NCI-H748 treated with DMSO at 0.1 percent for 48 hours (cell line): ENCODE measurements at places on chromosomes 11 and 22.

- DNase-seq: no peak
Observed at GRCh38 chr22:50012211-50013181, at the start of gene IL17REL. Gene IL17REL (minus strand): TSS chr22:50012765. CDS start chr22:50012646, 119 bp downstream.

DNA sequence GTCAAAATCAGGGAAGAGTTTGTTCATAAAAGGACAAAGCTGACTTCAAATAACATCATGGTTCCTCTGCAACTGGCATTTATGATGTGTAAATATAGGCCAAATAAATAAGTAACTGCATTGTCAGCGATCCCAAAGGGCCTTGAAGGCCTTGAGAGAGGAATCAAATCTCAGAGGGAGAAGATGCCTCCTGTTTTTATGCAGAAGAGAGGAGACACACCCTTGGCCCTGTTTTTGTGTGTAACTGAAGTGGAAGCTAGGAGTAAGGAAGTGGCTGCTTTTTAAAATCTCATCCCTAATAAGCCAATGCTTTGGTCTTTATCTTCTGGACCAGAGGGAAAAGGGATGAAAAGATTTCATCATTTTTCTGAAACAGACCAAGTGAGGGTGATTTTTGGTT lies 15.7 kb upstream of the SCN3B start:
- DNase-seq: no peak

DNA sequence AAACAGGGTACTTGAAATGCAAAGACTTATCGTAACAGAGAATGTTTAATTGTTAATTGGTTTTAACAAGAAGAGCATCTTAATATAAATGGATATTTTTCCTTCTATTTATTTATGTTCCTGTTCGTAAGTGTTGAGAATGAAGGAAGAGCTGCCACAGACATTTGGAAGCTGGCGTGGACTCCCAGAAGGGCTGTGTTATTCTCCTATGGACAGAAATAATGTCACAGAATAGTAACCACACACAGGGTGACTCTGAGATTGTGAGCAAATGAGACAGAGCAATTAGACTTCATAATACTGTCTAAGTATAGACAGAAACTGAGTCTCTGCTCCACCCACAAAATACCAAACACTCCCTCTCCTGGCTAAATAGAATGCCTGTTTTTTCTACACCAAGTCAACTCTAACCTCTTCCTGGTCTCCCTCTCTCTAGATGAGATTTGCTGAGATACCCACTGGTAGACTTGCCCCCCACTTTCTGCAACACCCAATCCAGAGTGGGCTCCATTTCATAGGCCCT lies 6.1 kb downstream of the APOL3 start:
- DNase-seq: no peak

DNA sequence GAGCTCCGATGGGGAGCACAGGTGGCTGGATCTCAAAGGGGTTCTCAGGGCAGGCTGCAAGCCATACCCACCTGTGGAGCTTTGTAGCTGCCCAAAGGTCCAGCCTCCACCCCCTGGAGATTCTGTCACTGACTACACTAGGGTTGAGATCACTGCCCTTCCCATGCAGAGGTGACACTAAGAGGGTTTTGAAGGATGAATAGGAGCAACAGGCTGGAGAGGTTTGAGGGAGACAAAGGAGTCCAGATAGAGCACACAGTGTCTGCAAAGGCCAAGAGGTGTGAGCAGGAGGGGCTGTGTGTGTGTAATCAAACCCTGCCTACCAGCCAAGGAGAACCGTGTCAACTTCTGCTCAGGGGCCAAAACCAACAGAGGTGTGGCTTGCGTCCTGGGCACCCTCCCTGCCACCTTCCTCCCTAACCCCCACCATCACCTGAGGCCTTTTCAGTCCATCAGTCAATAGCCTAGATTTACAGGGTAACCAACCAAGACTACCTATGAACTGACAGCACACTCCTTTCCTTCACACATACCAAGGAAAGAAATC lies 43.0 kb upstream of the WNT11 start:
- no peak for DNase-seq

DNA sequence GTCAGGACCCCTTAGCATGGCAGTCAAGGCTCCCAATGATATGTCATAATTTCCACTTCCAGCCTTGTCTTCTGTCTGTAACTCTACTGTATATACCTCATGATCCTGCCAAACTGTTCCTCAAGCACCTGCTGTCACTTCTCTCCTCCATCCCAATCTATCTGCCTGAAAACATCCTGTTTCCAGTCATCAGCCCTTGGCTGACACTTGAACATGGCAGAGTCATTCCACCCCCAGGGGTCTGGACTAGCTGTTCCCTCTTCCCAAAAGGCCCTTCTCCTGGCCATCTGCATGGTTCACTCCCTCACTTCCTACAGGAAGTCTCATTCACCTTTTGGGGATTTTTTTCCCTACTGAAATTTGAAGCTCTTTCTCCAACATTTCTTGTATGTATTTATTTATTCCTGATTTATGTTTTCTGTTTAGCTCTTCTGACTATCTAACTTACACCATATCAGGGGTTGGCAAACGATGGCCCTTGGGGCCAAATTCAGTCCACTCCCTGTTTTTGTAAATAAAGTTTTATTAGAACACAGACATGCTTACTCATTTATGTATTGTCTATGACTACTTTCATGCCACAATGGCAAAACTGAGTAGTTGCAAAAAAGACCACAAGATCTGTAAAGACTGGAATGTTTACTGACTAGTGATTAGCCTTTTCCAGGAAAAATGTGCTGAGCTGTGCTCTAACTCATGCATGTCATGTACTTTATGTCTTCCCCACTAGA lies 278.4 kb downstream of the KIRREL3 start:
- no peak for DNase-seq

- DNase-seq: no peak
Observed at GRCh38 chr11:118439646-118440045, 3.4 kb downstream of the KMT2A start.

DNA sequence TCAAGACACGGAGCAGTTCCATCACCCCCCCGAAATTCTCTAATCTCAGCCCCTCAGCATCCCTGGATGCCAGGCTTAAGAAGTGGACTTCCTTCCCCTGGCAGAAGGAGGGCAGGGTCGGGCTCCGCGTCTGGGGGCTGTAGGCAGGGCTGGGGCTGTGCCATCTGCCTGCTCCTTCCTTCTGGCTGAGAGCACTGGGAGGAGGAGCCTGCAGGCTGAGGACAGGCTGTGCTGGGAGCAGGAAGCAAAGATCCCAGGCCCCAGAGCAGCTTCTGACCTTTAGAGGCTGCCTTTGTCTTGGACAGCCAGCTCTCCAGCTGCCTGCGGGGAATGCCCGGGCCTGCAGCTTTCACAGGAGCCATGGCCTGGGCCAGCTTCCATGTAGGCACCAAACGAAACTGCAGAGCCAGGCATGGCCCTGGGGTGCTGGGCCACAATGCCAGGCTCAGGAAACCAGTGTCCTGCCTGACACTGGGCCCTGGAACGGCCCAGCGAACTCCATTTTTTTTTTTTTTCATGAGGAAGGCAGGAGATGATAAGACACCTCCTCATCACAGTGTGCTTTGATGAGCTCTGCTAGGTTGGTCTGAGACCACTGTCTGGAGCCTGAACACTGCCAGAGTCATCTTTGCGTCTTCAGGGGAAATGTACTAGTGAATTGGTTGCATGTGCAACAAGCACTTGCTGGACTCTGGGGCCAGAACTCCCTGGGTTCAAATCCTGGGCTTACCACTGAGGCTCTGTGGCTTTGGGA lies 67.9 kb downstream of the MCM5 start:
- no peak for DNase-seq

GRCh38 chr11:86941871-86942599 lies 13.2 kb downstream of the FZD4 start:
- no peak for DNase-seq

DNA sequence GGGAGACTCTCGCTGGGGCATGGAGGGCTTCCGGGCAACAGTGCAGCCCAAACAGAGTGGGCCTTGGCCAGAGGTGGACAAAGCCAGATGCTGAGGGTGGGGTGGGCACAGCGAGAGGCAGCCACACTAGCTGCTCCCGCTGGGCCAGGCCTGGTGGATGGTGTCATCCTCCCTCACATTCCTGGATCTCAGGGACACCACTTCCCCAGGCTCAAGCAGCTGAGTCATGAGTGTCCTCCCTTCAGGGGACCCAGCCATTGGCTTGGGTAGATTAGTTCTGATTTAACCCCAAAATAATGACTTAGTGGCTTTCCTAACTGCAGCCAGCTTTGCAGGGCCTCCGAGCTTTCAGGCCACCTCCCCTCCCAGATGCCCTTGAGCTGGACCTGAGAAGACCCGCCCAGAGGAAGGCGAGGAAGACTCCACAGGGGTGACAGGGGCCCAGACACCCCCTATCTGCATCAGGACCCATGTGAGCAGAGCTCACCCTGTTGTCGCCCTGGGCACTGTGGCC lies 25.9 kb upstream of the WNT7B start:
- no peak for DNase-seq

- DNase-seq: no peak
Observed at GRCh38 chr11:23079382-23079813, 219.1 kb upstream of the CCDC179 start.

GRCh38 chr11:76526878-76527277 lies 82.1 kb downstream of the EMSY start:
- DNase-seq: no peak

DNA sequence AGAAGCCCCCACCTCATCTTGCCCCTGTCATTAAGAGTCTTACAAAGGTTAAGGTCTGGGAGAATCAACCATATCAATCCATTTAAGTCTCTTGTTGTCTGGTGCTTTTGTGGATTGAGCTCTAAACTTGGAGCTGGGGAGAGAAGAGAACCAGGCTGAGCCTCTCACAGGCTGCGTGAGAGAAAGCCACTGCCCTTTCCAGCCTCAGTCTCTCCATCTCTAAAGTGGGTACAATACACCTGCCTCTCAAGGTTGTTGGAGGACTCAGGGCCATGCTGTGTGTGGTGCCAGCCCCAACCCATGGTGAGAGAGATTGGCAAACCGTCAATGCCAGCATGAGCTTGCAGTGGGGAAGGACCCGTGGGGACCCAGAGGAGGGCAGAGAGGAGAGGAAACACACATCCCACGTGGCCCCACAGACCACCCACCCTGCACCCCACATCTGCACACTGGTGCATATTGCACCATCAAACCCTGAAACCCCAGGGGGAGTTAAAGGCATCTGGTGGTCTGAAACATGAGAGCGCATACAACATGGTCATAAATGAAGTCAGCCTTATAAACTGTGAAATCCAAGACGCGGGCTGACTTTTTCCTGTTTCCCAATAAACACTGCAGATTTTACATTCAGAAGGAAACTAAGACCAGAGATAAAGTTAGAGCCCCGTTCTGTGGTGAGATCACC lies 27.5 kb upstream of the FBLN1 start:
- DNase-seq: no peak

DNA sequence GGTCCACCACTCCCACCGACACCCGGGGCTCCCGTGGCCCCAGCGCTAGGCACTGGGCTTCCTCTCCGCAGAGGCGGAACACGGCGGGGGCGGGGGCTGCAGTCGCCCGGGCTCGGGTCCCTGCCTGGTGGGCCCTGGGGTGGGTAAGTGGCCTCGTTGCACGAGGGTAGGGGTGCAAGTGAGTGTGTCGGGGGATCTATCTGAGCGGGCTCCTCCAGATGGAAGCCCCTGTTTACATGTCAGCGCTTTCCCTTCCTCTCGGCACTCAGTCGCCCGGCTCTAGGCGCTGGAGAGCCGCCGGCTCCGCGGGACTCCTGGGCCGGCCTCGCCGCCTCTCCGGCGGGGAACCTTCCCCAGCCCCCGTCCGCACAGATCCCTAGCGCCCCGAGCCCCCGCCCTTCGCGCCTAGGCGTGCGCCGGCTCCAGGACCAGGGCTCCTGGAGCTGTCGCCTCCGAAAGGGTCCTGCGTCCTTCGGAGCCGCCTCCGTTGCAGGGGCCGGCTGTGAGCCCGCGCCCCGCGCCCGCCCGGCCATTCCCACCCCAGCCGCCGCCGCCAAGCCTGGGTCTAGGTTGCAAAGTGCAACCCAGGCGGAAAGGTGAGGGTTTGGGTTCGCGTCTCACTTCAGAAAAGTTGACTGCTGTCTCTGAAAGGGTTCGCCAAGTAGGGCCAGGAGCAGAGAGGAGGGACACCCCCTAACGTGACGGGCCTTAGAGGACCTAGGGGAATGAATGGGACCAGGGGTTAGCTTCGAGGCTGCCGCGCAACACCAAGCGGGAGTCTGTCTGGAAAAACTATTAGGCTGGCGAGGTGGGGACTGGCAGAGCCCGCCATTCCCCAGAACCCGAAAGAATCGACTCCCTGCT lies 978 bp downstream of the FLI1 start:
- DNase-seq: no peak

DNA sequence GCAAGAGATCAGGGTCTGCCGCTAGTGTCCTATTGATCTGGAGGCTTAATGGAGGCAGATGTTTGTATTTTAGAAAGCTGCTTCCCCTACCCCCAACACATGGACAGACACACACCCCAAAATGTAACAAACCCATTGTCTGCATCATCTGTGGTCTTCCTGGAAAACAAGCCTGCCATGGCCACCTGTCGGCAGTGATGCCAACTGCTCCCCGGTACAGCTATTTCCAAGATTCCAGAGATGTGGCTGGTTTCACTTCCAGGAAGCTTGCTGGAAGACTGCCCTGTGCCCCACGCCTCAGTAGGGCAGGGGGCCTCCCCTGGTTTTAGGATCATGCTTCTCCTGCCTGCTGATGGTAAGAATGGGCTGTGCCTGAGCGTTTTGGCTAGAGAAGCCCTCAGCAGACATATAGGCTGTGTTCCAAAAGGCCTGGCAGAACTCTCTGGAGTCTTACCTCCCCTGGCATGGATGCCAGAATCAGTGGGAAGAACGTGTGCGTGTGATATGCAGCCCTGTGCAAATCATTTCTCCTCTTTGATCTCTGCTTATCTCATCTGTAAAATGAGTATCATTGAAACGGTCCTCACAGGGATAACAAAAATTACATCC lies 108.6 kb downstream of the FBXO7 start:
- DNase-seq: no peak

- DNase-seq: peak; percentile 74
Observed at GRCh38 chr11:46889689-46890475, 28.5 kb downstream of the LRP4 start.

DNA sequence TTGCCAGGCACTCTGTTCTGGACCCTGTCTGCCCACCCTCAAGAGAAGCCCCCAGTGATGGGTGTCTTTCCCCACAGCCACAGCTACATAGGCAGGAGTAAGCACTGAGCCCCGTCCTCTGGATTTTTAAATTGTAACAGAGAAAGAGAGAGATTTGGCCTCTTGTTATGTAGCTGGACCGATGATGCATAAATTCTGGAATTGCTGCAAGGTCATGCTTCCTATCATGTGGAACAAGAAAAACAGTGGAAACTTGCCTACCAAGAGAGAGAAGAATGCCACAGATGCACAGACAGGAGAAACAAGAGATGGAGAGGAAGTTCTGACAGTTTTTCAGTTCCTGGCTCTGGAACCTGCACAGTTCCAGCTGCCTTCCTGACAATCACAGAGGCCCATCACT lies 150.2 kb downstream of the ETS1 start:
- no peak for DNase-seq

DNA sequence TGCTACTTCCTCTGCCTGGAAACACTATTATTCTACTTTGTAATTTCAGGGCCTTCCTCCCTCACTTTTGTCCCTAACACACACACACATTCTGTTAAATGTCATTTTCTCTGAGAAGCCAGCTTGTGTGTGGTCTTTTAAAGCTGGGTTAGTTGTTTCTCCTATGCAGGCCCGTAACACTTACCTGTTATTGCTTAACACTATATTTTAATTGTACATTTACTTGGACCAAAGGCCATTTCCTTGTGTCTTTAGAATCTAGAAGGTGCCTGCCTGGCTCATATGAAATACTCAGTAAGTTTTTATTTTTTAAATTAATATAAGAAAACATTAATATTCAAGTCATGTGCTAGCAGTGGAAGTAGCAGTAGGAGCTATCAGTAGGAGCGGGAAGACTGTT lies 30.6 kb downstream of the FAR1 start:
- no peak for DNase-seq

GRCh38 chr11:44324749-44325525 lies 15.0 kb upstream of the ALX4 start:
- peak; percentile 37 for DNase-seq
